Hematopoietic multipotent progenitor cell treated with erythropoietin and hydrocortisone succinate and interleukin-3 and kit ligand, for 6 days (in vitro differentiated cells): ENCODE measurements at places on chromosomes 16 and 17.

- peak; percentile 48 for DNase-seq
Observed at GRCh38 chr16:17171250-17172143, 299.3 kb downstream of the XYLT1 start.

DNA sequence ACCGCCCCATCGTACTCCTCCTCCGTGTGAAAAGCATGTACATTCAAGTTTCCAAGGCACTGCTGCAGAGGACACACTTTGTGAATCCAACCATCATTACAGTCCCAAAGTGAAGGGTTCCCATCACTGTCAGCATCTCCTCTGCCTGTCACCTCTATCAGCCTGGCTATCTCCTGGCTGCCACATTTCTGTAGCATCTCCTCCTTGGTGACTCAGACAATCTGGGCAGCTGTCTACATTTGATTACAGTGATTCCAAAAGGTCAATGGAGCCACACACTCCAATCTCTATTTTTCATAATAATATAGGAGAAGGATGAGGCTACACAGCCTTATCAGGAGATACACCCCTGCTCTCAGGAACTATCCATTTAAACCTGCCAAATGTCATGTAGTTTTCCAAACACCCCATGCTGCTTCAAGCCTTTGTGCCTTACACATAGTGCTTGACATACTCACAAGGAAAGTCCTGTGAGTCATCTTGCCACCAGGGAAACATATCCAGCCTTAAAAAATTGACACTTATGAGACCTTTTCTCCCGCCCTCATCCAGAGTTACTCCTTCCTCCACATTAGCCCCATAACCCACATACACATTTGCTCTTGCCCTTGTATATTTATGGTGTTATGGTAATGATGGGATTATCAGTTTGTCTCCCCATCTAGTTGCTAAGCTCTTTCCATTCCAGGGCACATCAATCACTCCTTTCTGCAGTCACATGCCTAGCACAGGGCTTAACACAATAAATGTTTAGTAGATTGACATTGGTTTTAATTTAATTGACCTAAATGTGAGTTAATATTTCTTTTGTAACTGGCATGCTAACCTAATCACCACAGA lies 250.1 kb upstream of the CDH5 start:
- no peak for DNase-seq

DNA sequence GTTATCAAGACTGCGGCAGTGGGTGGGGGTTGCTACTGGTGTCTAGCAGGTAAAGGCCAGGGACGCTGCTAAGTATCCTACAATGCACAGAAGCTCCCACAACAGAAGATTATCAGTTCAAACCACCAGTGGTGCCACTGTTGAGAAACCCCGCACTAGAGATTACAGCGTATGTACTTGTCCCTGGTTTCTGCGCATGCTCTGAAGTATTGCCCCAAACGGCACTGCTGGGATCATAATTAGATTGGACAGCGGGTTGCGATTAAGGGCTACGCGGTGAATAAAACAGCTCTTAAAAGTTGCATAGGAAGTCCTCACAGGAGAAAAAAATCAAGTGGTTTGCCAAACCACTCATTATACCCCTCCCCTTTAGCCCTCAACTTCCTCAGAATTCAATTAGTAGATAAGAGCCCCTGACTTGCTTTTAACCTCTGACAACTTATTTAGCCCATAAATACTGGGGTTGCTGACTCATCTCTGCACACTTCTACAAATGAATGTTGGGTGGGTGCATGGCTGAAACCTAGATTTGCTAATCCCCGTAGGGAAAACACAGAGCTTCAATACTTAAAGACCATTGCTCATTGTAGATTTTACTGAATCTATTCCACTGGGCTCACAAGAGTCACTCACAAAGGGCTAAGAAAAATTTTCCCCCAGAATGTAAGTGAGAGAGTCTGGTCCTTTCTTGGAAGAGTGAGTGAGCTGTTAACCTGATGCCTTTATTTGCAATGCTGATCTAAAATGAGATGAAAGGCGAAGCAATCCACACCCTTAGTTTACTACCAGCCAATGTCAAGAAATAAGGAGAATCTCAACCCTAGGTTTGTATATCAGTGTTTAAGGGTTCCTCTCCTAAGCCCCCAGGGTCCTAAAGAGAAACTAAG lies 91.8 kb downstream of the RGS9 start:
- peak; percentile 98 for DNase-seq

- DNase-seq: no peak
Observed at GRCh38 chr16:48534601-48535340, 75.2 kb downstream of the N4BP1 start.

DNA sequence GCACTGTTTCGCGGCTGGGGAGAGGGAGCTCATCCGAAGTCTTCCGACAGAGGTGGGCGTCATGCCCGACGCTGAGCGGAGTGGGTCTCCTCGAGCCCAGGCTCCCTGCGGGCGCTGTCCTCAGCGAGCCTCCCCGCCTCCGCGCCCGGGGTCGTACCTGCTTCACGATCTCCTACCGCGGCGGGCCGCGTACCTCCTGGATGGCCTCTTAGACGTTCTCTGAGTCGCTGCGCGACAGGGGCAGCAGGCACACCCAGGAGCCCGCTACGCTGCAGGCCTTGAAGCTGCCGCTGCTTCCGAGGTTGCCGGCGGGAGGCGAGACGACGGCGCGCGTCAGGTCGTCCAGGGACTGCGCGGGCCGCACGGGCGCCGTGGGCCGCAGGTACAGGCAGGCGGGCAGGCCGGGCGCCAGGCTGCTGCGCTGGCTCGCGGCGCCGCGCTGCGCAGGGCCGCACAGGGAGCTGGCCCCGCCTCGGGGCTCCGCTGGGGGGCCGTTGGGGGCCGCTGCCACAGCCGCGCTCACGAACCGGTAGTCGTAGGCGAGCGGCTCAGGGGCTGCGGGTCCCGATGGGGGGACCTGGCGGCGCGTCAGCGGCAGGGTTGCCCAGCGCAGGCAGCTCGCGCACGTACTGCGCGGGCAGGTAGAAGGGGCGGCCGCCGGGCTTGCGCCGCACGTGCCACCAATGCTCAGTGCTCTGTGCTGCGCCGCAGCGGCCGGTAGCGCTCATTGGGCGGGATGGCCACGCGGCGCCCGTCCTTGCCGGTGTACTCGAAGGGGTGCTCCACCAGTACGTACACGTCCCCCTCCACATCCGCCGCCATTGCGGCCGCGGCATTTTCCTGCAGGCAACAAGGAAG lies 116.4 kb upstream of the SMURF2 start:
- DNase-seq: peak; percentile 56
